ENCODE measurements at places on chromosomes 3 and 15. TPM values are rescaled to one million over a fixed set of nuclear protein-coding genes. Genes with fewer than 3 reads are reported as not detected.

- H3K4me1 ChIP-seq: no peaks in the 10 kb centered on the region
- no peaks in the 10 kb centered on the region for H3K36me3 ChIP-seq
- DNase-seq: peak; percentile 65
- no peak overlapping the region for H3K4me3 ChIP-seq
- no peaks in the 10 kb centered on the region for H3K27me3 ChIP-seq
Observed at GRCh38 chr3:107855710-107856109, 235.1 kb downstream of the CD47 start.

- no peaks in the 10 kb centered on the region for H3K4me1 ChIP-seq
- no peaks in the 10 kb centered on the region for H3K36me3 ChIP-seq
- H3K27me3 ChIP-seq: no peaks in the 10 kb centered on the region
- no peak overlapping the region for H3K4me3 ChIP-seq
- DNase-seq: no peak
- no peak overlapping the region for H3K27ac ChIP-seq
Observed at GRCh38 chr3:38047896-38048295, 8.9 kb downstream of the DLEC1 start.

GRCh38 chr3:151895478-151896241, 22.2 kb downstream of the SUCNR1 start:
- H3K4me3 ChIP-seq: no peak overlapping the region
- H3K27me3 ChIP-seq: no peaks in the 10 kb centered on the region
- peaks cover 12% of the 10 kb centered on the region for H3K4me1 ChIP-seq

- no peak overlapping the region for H3K4me3 ChIP-seq
- DNase-seq: no peak
- H3K4me1 ChIP-seq: peaks cover 12% of the 10 kb centered on the region
- H3K27ac ChIP-seq: no peak overlapping the region
Observed at GRCh38 chr15:101450403-101451265, 38.9 kb downstream of the PCSK6 start.

DNA sequence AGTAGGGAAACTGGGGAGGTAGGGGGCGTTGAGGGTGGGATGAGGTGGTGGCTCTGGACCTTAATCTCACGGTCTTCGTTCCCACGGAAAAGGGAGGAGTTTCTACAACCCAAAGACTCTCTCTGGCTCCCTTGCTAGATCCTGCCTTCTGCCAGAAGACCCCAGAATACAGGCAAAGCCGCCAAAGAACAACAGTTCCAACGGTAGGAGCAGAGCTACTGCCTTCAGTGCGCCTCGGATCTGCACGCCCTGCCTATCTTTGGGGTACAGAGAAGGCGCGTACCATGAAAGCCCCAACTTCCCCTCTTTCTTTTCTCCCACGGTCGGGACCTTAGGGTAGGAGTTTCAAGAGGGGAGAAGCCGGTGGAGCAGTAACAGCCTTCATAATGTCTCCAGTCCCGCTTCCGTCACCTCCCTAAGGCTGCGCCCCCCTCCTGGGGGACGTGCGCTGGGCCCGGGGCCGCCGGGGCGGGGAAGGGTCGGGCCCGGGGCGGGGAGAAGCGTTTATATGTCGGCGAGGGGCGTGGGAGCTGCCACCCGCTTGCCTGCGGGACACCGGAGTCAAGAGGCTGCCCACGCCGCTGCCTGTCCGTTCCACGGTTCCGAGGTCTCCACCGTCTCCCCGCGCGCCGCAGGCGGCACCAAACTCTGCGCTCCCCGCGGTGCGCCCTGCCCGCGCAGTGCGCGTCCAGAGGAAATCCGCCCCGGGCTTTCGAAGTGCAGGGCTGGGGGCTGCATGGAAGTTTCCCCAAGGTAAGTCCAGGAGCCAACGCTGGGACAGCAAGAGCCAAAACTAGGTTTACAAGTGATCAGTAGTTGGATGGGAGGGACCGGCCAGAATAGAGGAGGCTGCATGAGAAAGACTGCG, at the start of gene COL6A6:
Gene COL6A6 (plus strand): TSS at position 533 of the 868 bp plus-strand sequence. CDS start 43,188 bp downstream, outside the sequence.
- H3K4me1 ChIP-seq: no peaks in the 10 kb centered on the region
- peaks cover 57% of the 10 kb centered on the region for H3K27me3 ChIP-seq
- H3K27ac ChIP-seq: no peak within 1 kb of the TSS
- no peak for DNase-seq
- H3K4me3 ChIP-seq: no peak within 1 kb of the TSS
- H3K36me3 ChIP-seq: no peaks in the 10 kb centered on the region

Gene COLQ
- 1.9 TPM for total RNA-seq
